ENCODE measurements at places on chromosomes 2 and 18.

DNA sequence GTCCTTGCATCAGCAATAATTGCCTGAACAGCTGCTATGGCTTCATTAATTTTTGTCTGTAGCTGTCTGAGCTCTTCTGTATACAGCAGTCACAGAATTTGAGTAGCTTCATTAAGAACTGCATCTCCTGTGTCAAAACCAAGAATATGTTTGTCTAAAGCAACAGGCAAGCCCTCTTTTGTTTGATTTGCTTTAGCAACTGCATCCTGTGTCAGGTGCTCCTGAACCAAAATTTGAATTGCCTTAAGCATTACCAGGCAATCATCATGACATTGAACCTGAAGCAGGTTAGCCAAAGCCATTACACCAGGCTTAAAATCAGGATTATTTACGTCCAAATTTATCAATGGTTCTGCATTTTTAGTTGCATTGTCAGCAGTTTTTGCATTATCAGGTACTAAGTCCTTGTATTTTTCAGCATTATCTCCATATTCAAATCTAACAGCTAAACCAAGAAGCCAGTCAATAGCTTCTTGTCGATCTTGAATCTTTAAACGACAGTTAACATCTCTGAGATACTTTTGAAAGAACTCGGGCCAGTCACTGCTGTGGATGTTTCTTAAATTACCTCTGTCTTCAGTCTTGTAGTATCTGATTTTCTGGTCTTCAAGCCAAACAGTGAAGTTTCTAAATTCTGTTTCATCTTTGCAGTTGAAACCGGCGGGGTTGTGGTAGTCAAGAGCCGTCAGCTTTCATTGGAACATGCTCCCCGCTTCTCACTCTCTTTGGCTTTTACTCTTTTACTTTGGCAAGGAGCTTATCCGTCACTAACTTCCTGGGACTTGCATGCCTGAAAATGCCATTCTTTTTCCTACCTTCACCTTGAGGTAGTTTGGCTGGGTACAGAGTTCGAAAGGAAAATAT is 42.2 kb downstream of the MERTK start:
- no peak for DNase-seq

GRCh38 chr18:63819786-63820185 is 44.6 kb downstream of the SERPINB7 start:
- DNase-seq: no peak

DNA sequence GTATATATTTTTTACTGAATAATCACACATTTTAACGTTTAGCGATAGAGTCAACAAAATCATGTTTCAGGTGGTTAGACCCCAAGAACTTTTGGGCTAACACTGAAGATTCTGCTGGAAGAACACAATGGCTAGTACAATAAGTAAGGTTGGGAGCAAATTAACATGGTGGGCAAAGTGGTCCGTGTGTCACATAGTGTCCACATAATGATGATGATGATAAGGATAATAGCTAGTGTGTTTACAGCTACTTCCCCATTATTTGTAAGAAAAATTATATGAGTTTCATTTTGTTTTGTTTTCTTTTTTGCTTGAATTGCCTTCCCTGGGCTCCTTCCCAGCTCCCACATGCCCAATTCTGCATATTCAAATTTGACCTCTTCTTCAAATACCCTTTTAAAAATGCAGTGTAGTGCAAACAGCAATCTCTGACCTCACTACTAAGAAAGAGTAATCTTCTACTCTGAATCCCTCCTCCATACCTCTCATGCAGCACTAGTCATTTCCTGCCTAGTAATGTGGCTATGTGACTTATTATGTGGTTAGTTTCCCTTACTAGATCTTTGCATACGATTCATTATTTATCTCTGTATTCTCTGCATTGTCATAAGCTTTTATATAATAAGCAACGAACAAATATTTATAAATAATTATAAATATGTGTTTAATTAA is 16.9 kb upstream of the VPS54 start:
- no peak for DNase-seq

DNA sequence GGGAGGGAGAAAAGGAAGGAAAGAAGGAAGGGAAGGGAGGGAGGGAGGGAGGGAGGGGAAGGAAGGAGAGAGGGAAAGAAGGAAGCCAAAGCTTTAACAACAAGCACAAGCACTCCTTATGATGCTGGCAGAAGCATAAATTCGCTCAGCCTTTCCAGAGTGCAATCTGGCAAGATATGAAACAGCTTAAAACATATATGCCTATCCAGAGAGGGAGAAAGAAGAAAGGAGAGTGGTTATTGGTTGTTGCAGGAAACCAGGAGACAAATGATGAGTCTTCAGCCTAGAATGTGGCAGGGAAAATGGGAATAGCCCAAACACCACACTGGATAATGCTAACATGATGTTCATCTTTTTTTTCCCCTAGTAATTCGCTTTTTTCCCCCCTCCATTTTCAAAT is 64.0 kb downstream of the STPG4 start:
- no peak for DNase-seq

- DNase-seq: no peak
These were observed 57.7 kb downstream of the TTC32 start for GRCh38 chr2:19843992-19844515.

- DNase-seq: no peak
These were observed 11.6 kb downstream of the EN1 start for GRCh38 chr2:118835746-118836410.

DNA sequence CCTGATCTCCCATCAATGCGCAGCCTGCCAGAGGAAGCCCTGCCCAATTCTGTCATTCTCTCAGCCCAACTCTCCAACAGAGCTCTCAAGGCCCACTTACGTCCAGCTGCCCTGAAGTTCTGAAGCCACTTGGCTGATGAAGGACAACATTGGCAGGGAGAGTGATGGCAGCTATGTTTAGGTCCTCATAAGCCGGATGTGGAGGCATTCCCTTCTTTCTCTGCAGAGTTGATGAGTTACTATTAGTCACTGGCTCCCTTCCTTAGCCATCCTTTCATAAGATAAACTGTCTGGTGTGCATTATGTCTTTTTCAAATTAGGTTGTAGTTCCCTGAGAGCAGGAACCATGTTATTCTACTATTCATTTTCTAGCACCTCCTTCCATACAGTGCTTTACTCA is 22.5 kb upstream of the TACR1 start:
- no peak for DNase-seq

- DNase-seq: no peak
These were observed 25.5 kb upstream of the TUBB6 start for GRCh38 chr18:12282442-12283039.

- no peak for DNase-seq
These were observed 52.4 kb downstream of the BCL2 start for GRCh38 chr18:63266888-63267790.
